ENCODE measurements at places on chromosomes 1 and 21.

- DNase-seq, result no peak
These were observed 13.7 kb downstream of the SDHB start for GRCh38 chr1:17040135-17040534.

DNA sequence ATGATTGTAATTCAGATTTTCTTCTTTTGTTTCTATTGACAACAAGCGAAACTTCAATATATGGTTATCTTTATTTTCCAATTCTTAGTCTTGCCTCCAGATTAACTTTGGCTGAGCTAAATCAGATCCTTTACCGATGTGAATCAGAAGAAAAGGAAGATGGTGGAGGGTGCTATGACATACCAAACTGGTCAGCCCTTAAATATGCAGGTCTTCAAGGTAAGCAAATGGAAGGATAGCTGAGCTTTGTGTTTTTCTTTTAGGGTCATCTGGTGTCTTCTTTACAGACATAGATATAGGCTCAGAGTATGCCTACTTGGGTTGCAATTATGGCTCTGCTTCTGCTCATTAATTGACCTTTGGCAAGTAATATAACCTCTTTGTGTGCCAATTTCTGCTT, 37.7 kb downstream of the AGL start:
- DNase-seq, result no peak

DNA sequence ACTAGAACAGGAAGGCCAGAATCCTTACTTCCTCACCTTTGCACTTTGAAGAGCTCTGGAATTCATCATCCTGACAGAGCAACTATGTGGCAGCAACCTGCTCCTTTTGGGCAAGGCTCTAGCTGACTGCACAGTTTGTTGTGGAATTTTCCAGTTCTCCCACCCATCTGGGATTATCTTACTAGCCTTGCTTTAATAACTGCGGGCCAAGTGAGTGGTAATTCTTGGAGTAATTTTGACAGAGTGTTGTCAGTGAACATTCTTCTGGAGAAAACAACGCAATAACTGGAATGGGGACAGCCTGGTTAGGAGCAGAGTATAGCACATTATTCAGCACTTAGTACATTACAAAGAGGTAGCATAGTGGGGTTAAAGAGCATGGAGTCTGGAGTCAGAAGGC, 75.3 kb downstream of the NTMT2 start:
- DNase-seq, result no peak

GRCh38 chr1:93677729-93678128, 3.9 kb downstream of the BCAR3 start:
- DNase-seq, result no peak

DNA sequence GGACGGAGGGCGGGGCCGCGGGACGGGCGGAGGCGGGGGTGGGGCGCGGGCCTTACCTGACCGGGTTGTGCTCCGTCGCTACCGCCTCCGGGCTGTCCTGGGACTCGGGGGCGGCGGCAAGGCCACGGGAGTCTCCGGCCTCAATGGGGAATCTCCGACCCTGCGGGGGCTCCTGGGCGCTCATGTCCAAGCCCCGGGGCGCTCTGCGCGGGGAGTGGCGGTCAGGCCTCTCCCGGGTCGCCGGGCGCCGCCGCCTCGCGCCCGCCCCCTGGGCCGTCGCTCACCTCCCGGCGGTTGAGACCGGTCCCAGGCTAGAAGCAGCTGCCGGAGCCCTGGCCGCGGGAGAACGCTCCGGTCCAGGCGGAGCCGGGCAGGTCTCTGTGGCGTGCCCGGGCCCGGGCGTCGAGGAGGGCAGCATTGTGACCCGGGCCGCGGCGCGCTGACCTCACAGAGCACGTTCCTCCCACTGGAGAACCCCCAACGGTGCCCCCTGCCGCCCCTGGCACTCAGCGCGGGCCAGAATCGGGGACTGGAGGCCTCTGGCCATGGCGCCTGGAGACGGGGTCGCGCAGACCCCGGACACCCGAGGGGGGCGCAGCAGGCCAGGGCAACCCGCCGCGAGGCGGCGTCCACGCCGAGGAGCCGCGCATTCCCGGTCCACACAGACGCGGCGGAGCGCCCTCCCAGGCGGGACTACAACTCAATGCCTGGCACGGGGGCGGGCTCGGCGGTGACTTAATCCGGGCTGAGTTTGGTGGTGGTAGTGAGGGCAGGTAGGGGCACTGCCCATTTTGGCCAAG, 411 bp downstream of the FAM229A start:
- DNase-seq, result no peak

Data from COR-L47 (cell line).